Activated B cell treated with CpG ODN at 0.5 μM for 24 hours (primary cell): ENCODE measurements at places on chromosomes 5 and 9. TPM values are rescaled to one million over a fixed set of nuclear protein-coding genes. Genes with fewer than 3 reads are reported as not detected.

- H3K27me3 ChIP-seq, result no peaks in the 10 kb centered on the region
- DNase-seq, result no peak
- no peaks in the 10 kb centered on the region for H3K36me3 ChIP-seq
- no peak overlapping the region for H3K4me3 ChIP-seq
- no peak overlapping the region for H3K27ac ChIP-seq
Measured at GRCh38 chr5:178440181-178440580, 150.0 kb downstream of the COL23A1 start.

GRCh38 chr5:113302120-113302519 lies 132.7 kb downstream of the TSSK1B start:
- no peak for DNase-seq
- H3K27me3 ChIP-seq, result peaks cover 16% of the 10 kb centered on the region
- no peak overlapping the region for H3K4me3 ChIP-seq
- no peaks in the 10 kb centered on the region for H3K36me3 ChIP-seq
- H3K4me1 ChIP-seq, result peaks cover 2% of the 10 kb centered on the region

- H3K36me3 ChIP-seq, result peaks cover 22% of the 10 kb centered on the region
- peak overlapping the region; percentile 54 for H3K4me3 ChIP-seq
- no peak for DNase-seq
Measured at GRCh38 chr5:56852228-56853000, 37.1 kb downstream of the MAP3K1 start.

GRCh38 chr9:115036691-115037090 lies 81.3 kb downstream of the TNC start:
- no peak for DNase-seq
- H3K4me1 ChIP-seq, result peaks cover 8% of the 10 kb centered on the region
- H3K27ac ChIP-seq, result no peak overlapping the region
- H3K4me3 ChIP-seq, result no peak overlapping the region
- H3K27me3 ChIP-seq, result peaks cover 5% of the 10 kb centered on the region
- H3K36me3 ChIP-seq, result no peaks in the 10 kb centered on the region

DNA sequence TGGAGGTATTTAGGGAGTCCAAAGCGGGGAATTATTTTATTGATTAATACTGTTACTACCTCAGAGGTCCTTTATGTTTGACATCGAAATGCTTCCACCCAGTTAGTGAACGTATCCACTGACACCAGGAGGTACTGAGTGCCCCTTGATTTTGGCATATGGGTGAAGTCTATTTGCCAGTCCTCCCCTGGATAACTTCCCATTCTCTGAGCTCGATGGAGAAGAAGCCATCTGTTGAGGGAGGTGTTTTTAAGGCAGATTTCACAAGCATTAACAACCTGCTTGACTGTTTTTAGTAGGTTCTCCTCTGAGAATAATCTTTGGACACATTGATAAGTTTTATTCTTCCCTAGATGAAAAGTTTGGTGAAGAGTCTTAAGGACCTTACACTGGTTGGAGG lies 165.3 kb upstream of the NREP start:
- no peak for DNase-seq
- peaks cover 3% of the 10 kb centered on the region for H3K4me1 ChIP-seq
- no peak overlapping the region for H3K27ac ChIP-seq
- no peaks in the 10 kb centered on the region for H3K36me3 ChIP-seq

GRCh38 chr9:81634915-81635516 lies 54.3 kb downstream of the TLE1 start:
- DNase-seq, result no peak
- no peaks in the 10 kb centered on the region for H3K27me3 ChIP-seq
- peaks cover 26% of the 10 kb centered on the region for H3K36me3 ChIP-seq
- no peak overlapping the region for H3K4me3 ChIP-seq
- H3K4me1 ChIP-seq, result peaks cover 42% of the 10 kb centered on the region

- H3K36me3 ChIP-seq, result no peaks in the 10 kb centered on the region
- H3K4me3 ChIP-seq, result no peak overlapping the region
- H3K27ac ChIP-seq, result no peak overlapping the region
Measured at GRCh38 chr5:19498852-19499251, 489.1 kb downstream of the CDH18 start.

DNA sequence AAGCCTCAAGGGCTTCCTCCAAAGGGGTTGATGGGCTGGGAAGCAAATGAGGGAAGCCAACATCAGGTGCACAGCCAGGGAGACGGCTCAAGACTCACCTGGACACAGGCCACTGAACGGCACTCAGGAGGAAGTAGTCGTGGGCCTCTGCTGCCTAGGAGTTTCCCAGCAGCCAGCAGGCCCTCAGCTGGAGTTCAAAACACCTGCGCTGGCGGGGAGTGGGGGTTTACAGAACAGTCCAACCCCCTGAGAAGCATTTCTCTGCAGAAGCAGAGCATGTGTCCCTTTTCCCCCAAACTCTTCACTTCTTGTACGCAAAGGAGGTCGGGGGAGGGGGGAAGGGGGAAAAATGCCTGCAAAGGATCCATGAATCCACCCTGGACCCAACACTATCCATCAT lies 2.3 kb downstream of the WHRN start:
- no peak for DNase-seq
- H3K4me3 ChIP-seq, result peak overlapping the region; percentile 77
- H3K4me1 ChIP-seq, result peaks cover 51% of the 10 kb centered on the region
- no peaks in the 10 kb centered on the region for H3K36me3 ChIP-seq

GRCh38 chr5:157177953-157178352 lies 2.7 kb upstream of the ITK start:
- no peak overlapping the region for H3K27ac ChIP-seq
- no peaks in the 10 kb centered on the region for H3K36me3 ChIP-seq
- no peaks in the 10 kb centered on the region for H3K27me3 ChIP-seq
- H3K4me3 ChIP-seq, result no peak overlapping the region
- no peak for DNase-seq

DNA sequence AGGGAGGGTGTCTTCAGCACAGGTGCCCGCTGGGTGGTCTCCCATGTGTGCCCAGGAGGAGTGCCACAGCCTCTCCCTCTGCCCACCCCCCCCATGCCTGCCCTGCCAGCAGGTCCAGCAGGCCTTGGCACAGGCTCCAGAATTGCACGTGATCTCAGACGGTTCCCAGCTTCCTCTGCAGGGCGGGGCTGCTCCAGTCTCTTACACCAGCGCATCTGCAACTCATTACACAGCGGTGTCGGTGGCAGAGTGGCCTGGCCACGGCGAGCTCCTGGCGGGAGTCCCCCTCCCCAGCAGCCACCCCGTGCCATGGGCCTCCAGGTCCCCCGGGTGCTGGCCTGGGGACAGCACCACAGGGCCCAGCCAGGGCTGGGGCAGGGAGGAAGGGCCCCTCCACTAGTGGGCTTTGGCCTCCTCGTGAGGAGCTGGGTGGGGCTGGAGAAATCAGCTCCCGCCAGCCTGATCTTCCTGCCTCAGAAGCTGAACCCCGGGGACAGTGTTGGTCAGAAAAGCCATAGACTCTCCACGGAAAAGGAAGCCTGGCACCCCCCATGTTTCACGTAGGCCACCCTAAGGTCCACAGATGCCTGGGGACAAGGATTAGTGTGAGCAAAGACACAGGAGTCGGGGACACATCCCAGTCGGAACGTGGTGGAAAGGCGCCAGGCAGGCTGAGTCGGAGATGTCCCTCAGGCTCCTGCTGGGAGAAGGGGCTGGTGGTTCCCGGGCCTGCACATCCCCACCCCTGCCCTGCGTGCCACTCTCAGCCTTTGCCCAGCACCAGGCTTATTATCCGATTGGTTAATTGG lies 40.2 kb downstream of the RXRA start:
- no peak for DNase-seq
- H3K27me3 ChIP-seq, result no peaks in the 10 kb centered on the region
- H3K27ac ChIP-seq, result no peak overlapping the region
- H3K36me3 ChIP-seq, result no peaks in the 10 kb centered on the region
- H3K4me3 ChIP-seq, result no peak overlapping the region

GRCh38 chr5:9264301-9264700 lies 281.6 kb downstream of the SEMA5A start:
- no peaks in the 10 kb centered on the region for H3K27me3 ChIP-seq
- H3K4me3 ChIP-seq, result no peak overlapping the region
- no peak overlapping the region for H3K27ac ChIP-seq
- no peaks in the 10 kb centered on the region for H3K36me3 ChIP-seq

TRIM14 gene
- 11.7 and 12.8 TPM in 2 replicates for total RNA-seq

DNA sequence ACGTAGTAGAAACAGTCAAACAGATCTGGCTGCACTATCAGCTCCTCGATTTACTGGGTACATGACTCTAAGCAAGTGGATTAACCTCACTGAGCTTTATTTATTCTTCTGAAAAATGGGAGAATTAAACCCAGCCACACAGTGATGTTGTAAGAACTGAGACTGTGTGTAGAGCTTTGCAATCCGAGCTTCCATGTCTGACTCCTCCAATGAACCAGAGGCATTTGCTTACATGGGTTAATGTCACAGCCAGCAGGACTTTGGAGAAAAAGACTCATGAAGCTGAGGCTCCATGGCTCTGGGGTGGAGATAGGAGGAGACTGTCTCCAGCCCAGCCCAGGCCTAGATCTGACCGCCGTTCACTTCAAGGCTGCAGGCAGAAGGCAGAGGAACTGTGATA lies 201.3 kb downstream of the CDK5RAP2 start:
- H3K27me3 ChIP-seq, result no peaks in the 10 kb centered on the region
- H3K4me3 ChIP-seq, result no peak overlapping the region
- no peak overlapping the region for H3K27ac ChIP-seq
- no peaks in the 10 kb centered on the region for H3K36me3 ChIP-seq
- no peaks in the 10 kb centered on the region for H3K4me1 ChIP-seq

GRCh38 chr5:177432839-177433657 lies 6.6 kb downstream of the GRK6 start:
- peaks cover 65% of the 10 kb centered on the region for H3K4me1 ChIP-seq
- H3K36me3 ChIP-seq, result peaks cover 55% of the 10 kb centered on the region
- peak overlapping the region; percentile 20 for H3K27ac ChIP-seq
- no peaks in the 10 kb centered on the region for H3K27me3 ChIP-seq
- H3K4me3 ChIP-seq, result no peak overlapping the region

DNA sequence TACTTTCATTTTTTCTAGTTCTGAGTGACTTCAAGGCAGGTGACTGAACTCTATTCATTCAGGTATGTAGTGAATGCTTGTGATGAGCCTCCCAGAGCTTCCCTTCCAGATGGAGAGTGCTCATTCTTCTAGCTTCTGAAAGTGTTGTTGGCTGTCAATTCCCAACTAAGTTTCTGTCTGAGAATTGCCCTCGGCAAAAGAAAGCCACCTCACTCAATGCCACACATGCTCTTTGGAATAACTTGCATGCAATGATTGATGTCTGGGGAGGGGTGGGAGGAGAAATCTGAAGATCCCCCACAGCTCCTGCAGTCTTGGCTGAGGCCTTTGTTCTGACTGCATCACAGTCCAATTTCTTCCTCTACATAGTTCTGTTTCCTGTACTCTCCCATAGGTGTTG lies 123.1 kb upstream of the C6 start:
- H3K4me3 ChIP-seq, result no peak overlapping the region
- H3K27ac ChIP-seq, result no peak overlapping the region
- no peaks in the 10 kb centered on the region for H3K36me3 ChIP-seq
- H3K4me1 ChIP-seq, result no peaks in the 10 kb centered on the region
- no peak for DNase-seq

TPPP gene
- 0.04 TPM in 1 of 2 replicates, not detected in the other for total RNA-seq

GRCh38 chr5:132008961-132009680 lies 2.3 kb downstream of the ACSL6 start:
- no peak for DNase-seq
- no peak overlapping the region for H3K4me3 ChIP-seq
- no peaks in the 10 kb centered on the region for H3K36me3 ChIP-seq

DNA sequence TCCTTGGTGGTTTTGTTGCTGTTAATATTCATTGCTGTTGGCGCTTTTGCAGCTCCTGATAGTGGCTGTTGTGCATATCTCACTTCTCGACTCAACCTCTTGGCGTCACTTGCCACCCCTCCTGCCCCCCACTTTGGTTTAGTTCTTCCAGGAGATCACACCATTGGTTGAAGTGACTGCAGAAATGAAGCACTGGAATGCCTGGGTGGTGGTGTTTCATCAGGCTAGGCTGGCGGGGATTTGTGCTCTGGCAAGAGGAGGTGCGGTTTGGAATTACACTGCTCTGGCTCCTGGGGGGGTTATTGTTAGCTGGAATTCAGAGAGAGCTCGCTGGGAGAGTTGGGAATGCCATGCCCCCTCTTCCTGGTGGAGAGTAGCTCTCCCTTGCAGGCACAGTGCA lies 11.5 kb downstream of the PRRC2B start:
- no peak for DNase-seq
- peaks cover 88% of the 10 kb centered on the region for H3K4me1 ChIP-seq

- H3K4me1 ChIP-seq, result peaks cover 23% of the 10 kb centered on the region
- peak overlapping the region; percentile 50 for H3K27ac ChIP-seq
- H3K36me3 ChIP-seq, result no peaks in the 10 kb centered on the region
- H3K4me3 ChIP-seq, result no peak overlapping the region
Measured at GRCh38 chr9:123749580-123750202, 180.2 kb downstream of the DENND1A start.

- peak overlapping the region; percentile 81 for H3K27ac ChIP-seq
- H3K27me3 ChIP-seq, result no peaks in the 10 kb centered on the region
- H3K4me3 ChIP-seq, result peak overlapping the region; percentile 58
- no peaks in the 10 kb centered on the region for H3K36me3 ChIP-seq
- peaks cover 60% of the 10 kb centered on the region for H3K4me1 ChIP-seq
Measured at GRCh38 chr5:54754420-54754819, 231.0 kb downstream of the ESM1 start.

GRCh38 chr5:6069496-6070185 lies 308.7 kb downstream of the MED10 start:
- no peak for DNase-seq
- no peak overlapping the region for H3K4me3 ChIP-seq
- no peak overlapping the region for H3K27ac ChIP-seq
- H3K4me1 ChIP-seq, result no peaks in the 10 kb centered on the region

DNA sequence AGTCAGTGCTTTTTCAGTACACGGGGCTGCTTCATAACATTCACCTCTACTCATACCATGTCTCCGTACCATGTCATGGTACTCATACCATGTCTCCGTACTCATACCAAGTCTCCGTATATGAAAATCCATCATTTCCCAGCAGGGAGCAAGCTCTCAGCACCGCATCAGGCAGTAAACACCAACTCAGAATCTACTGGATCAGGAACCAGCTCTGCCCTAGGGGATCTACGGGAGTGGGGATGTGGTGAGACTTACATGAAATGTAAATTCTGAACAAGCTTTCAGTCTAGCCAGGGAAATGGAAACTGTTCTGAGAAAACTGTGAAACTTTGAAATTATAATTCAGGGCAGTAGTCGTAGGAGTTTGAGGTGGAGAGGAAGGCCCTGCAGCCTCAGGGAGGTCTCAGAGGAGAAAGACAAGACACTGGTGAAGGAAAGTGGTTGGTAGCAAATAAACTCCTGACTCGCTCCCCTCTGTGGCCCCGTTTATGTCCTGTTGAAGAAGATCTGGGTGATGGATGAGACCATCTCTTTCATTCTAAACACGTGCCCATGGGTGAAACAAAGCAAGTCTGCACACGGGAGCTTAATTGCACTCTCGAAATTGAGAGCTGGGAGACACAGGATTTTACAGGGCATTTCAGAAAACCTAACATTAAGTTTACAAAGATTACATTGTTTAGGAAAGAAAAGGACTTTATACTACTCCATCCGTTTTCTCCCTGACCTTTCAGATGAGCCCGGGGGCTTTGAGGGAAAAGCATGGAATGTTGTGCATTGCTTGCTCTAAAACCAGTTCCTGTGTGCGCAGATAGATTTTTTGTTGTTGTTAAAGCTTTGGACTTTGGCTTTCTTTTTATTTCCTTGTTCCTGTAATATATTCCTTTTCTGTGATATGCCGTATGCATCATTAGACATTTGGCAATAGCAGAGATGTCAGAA lies 26.8 kb downstream of the ACTBL2 start:
- H3K4me1 ChIP-seq, result no peaks in the 10 kb centered on the region
- H3K4me3 ChIP-seq, result no peak overlapping the region
- peaks cover 2% of the 10 kb centered on the region for H3K27me3 ChIP-seq
- H3K27ac ChIP-seq, result no peak overlapping the region

C7 gene
- total RNA-seq, result not detected in 2 replicates

GRCh38 chr9:129987047-129987446 lies 55.9 kb downstream of the FNBP1 start:
- H3K4me3 ChIP-seq, result peak overlapping the region; percentile 11
- H3K27me3 ChIP-seq, result no peaks in the 10 kb centered on the region
- H3K4me1 ChIP-seq, result peaks cover 97% of the 10 kb centered on the region

GRCh38 chr9:71285191-71285656 lies 163.8 kb upstream of the TRPM3 start:
- no peaks in the 10 kb centered on the region for H3K36me3 ChIP-seq
- H3K4me3 ChIP-seq, result no peak overlapping the region
- peaks cover 2% of the 10 kb centered on the region for H3K27me3 ChIP-seq

SOWAHA gene
- total RNA-seq, result not detected in 2 replicates
